CD4-positive, CD25-positive, alpha-beta regulatory T cell (primary cell): ENCODE measurements at places on chromosomes 7 and 10. TPM values are rescaled to one million over a fixed set of nuclear protein-coding genes. Genes with fewer than 3 reads are reported as not detected.

Gene GIMAP4
- total RNA-seq, result 90.1 TPM

Gene LIPJ
- not detected for total RNA-seq

GRCh38 chr10:18786478-18786877, 127.2 kb downstream of the ARL5B start:
- no peaks in the 10 kb centered on the region for H3K27me3 ChIP-seq
- no peak overlapping the region for H3K27ac ChIP-seq
- no peak overlapping the region for H3K4me3 ChIP-seq
- H3K36me3 ChIP-seq, result no peaks in the 10 kb centered on the region
- no peaks in the 10 kb centered on the region for H3K4me1 ChIP-seq

Gene ALOX5
- total RNA-seq, result 1.2 TPM

- H3K27ac ChIP-seq, result no peak overlapping the region
- no peak overlapping the region for H3K4me3 ChIP-seq
- no peaks in the 10 kb centered on the region for H3K36me3 ChIP-seq
- H3K27me3 ChIP-seq, result no peaks in the 10 kb centered on the region
- no peak for DNase-seq
These were observed 72.9 kb downstream of the AOAH start for GRCh38 chr7:36651404-36651803.

- no peak overlapping the region for H3K27ac ChIP-seq
- no peaks in the 10 kb centered on the region for H3K36me3 ChIP-seq
- H3K27me3 ChIP-seq, result no peaks in the 10 kb centered on the region
- no peak overlapping the region for H3K4me3 ChIP-seq
- H3K4me1 ChIP-seq, result no peaks in the 10 kb centered on the region
These were observed 108.0 kb upstream of the LSM8 start for GRCh38 chr7:118075936-118076335.

Gene UPK3BL2
- 98.1 TPM for total RNA-seq

DNA sequence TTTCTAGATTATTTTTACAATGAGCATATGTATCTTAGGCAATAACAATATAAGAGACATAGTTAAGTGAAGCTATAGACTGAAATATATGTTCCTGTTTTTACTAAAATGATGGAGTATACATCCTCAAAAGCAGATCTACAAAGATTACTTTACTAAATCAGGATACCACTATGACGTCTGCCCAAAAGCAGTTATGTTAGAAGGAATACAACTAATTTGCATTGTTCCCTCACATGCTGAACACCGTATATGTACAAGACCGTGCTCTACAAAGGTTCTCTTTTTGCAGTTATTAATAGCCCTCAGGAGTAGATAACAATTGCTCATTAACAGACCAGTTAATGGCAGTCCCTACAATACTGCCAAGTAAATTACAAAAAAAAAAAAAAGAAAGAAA, 137.5 kb downstream of the CD36 start:
- H3K27me3 ChIP-seq, result no peaks in the 10 kb centered on the region
- H3K4me1 ChIP-seq, result no peaks in the 10 kb centered on the region
- no peak overlapping the region for H3K4me3 ChIP-seq
- no peak overlapping the region for H3K27ac ChIP-seq
- no peak for DNase-seq
- H3K36me3 ChIP-seq, result no peaks in the 10 kb centered on the region
